ENCODE measurements at places on chromosomes 3 and 15.
A peak's percentile ranks its signal among the peaks of the same experiment; 100 is the strongest.

- DNase-seq, result no peak
Observed at GRCh38 chr15:67821784-67822440, 3.4 kb upstream of the SKOR1 start.

GRCh38 chr15:75836959-75837334 is 6.3 kb upstream of the UBE2Q2 start:
- DNase-seq, result no peak

- peak; percentile 79 for DNase-seq
Observed at GRCh38 chr15:31228980-31229826, 97.4 kb upstream of the KLF13 start.

DNA sequence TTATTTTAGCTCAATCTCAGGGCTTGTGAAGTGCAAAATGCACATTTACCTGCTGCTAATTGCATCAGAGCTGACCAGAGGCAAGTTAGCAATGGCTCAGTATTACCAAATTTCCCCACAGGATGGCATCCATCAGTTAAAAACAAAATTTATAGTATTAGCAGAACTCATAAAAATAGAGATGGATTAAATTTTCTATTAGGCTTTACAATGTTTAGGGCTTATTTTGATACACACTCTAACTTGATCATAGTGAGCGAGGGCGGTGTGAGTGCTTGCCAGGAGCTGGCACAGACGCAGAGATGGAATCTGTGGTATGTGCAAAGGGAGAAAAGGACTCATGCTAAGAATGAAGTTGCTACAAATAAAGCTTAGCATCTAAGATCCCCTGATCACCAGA is 241.0 kb downstream of the NSUN3 start:
- DNase-seq, result no peak

DNA sequence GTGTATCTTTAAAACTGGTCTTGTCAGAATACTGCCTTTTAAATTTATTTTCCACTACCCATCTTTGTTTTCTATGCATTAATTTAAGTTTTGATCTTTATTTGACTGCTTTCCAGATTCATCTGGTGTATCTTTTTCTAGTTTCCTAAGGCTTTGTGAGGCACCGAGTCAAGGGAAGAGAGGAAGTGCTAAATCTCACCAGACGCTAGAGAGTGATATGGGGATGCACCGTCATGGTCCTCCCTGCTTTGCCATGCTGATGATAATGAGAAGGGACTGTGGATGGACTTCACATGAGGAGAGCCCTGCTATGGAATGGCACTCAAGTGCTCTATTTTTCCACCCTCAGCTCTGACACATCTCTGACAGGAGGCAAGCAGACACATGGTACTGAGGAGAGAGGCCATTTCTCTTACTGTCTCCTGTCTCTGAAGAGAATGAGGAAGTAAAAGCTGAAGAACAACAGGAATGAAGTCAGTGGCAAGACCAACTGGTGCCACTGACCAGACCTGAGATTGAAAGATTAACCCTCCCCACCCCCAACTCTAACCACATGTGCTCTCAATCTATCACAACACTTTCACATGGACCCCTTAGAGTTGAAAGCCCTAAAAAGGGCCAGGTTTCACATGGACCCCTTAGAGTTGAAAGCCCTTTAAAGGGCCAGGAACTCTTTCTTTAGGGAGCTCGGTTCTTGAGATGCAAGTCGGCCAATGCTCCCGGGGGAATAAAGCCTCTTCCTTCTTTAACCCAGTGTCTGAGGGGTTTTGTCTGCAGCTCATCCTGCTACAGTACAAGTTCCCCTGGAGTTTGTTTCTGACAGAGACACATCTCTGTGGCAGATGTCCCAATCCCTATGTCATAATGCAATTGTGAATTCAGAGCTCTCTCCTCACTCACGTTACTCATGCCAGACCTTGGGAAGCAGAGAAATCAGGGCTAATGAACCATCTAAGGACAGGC is at the start of gene IQCF2:
Gene IQCF2 (plus strand): TSS at position 913 of the 963 bp plus-strand sequence. CDS start 52 bp downstream, outside the sequence.
- no peak for DNase-seq

DNA sequence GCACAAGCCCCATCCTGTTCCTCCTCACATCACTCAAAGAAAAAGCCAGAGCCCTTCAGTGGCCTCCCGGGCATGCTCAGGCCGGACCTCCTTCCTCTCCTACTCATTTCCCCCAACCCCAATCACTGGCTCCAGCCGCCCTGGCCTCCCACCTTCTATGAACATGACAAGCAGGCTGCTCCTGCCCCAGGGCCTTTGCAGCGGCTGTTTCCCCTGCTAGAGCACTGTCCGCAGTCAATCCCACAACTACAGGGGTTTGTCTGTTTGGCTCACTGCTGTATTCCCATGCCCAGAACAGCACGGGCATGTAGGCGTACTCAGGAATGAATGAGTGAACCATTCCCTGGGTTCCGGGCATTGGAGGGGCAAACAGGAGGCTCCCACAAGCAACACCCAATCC is 139.8 kb upstream of the PRR20G start:
- DNase-seq, result no peak

GRCh38 chr15:69976366-69976994 is 121.2 kb downstream of the TLE3 start:
- no peak for DNase-seq

- no peak for DNase-seq
Observed at GRCh38 chr3:42301446-42302175, 35.6 kb upstream of the CCK start.

DNA sequence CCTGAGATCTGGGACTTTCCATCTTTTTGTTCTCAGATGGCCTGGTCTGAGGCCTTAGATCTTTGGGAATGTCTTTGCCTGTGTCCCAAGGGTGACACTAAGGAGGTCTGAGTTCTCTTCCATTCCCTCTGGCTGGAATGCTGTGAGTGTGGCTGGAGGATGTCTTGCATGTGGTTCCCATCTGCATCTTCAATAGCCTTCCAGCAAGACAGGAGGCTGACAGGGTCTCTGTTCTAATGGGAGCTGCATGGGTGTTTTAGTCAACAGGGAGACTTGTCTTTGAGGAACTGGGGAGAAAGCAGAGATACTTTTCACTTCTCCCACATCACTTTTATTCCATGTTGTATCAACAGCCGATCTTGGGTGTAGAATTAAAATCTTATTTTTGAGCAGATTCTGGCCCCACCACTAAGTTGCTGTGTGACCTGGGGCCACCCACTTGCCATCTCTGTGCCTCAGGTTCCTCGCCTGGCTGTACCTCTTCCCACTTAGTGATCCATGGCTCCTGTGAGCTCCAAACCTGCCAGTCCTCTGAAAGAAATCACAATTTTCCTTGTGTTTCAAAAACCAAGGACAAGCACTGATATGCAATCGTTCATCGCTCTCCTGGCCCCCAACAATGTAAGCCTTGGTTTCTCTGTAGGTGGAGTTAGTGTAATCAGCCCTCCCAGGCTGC is 75.2 kb downstream of the LSM3 start:
- no peak for DNase-seq

GRCh38 chr3:100833483-100833882 is 124.2 kb downstream of the TFG start:
- no peak for DNase-seq

DNA sequence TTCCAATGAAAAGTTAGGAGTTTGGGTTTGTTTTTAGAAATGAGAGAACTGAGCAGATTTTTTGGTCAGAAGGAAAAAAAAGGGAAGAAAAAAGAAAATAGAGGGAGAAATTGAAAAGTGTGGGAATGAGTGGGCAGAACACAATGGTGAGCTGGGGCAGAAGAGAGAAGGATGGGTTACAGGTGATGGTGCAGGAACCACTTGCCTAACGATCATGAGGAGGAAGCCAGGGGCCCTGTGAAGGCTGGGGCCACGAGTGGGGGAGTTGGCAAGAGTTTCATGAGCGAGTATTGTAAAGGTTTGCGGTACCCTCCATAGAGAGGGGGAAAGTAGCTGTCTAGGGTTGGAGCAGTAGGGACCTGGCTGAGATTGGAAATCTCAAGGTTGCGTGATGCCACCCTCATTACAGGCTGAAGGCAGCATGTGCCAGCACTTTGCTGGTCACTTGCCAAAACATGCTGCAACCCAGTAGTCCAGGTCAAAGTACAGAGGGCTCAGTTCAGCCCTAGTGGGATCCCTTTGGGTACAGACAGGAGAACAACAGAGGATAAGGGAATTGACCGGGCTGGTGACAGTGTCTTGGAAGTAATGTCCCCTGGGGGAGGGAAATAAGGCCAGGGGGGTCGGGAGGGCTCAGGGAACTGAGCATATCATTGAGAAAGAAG is 6.6 kb downstream of the IVD start:
- DNase-seq, result no peak

DNA sequence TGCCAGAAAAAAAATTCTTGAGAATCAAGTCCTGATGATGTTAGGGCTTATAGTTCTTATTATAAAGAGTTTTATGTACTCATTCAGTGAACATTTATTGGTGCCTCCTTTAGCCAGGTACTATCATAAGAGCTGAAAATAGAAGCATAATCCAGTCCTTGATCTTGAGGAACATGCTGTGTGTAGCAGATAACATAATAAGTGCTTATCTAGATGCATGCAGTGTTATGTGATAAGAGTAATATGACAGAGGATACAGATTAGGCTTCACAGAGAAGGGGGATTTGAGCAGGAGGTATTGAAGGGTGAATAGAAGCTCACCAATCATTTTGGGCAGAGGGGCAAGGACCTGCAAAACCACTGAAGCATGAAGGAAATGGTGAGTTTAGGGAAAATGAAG is 1.1 kb downstream of the CCR2 start:
- DNase-seq, result no peak

GRCh38 chr3:2452249-2452648 is 353.6 kb downstream of the CNTN4 start:
- DNase-seq, result peak; percentile 35
